ENCODE measurements at places on chromosomes 7 and 10.

- no peak for DNase-seq
Measured at GRCh38 chr10:121556918-121557573, 41.2 kb downstream of the FGFR2 start.

- DNase-seq, result no peak
Measured at GRCh38 chr10:94645285-94645684, 38.2 kb upstream of the CYP2C18 start.

DNA sequence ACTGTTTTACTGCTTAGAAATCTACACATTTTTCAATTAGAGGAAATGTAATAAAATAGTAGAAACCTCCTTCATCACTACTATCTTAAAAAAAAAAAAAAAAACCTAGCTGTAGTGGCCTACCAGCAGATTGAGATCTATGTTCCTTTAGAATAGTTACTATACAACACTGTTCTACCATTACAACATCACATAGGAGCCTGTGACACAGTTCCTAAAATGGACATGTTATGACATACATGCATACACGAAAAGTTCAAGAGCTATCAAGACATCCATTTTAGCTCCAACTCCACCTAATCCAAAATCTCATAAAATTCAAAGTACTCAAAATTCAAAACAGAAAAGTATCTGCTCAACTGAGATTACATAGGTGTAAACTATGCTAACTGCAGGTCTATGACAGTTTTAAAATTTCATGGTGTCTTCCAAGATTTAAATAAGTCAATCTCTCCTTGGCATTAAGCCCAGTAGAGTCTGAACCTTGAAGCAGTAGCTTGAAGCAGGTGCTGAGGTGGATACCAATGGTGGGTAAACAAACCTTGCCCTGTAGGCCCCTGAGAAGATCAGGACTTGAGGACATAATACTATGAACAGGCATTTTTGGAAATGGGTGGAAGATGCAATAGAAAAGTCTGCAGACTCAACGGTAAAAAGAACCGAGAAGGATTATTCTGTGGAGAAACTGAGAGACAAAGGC is 17.0 kb downstream of the CACUL1 start:
- no peak for DNase-seq

- no peak for DNase-seq
Measured at GRCh38 chr10:95391164-95391563, 100.4 kb upstream of the PDLIM1 start.

- DNase-seq, result no peak
Measured at GRCh38 chr10:63478564-63478963, 12.8 kb upstream of the JMJD1C start.

GRCh38 chr7:137020351-137020750 is 151.9 kb downstream of the CHRM2 start:
- no peak for DNase-seq

- peak; percentile 88 for DNase-seq
Measured at GRCh38 chr7:99499721-99500636, at the start of gene ZNF394. ZNF394 (minus strand) TSS chr7:99500281; CDS start chr7:99500093, 188 bp downstream.

- no peak for DNase-seq
Measured at GRCh38 chr7:54541669-54542625, at the start of gene VSTM2A. VSTM2A (plus strand) TSS chr7:54542375; CDS start chr7:54542731, 356 bp downstream.

GRCh38 chr10:70736525-70736924 is 48.7 kb downstream of the TBATA start:
- DNase-seq, result no peak

DNA sequence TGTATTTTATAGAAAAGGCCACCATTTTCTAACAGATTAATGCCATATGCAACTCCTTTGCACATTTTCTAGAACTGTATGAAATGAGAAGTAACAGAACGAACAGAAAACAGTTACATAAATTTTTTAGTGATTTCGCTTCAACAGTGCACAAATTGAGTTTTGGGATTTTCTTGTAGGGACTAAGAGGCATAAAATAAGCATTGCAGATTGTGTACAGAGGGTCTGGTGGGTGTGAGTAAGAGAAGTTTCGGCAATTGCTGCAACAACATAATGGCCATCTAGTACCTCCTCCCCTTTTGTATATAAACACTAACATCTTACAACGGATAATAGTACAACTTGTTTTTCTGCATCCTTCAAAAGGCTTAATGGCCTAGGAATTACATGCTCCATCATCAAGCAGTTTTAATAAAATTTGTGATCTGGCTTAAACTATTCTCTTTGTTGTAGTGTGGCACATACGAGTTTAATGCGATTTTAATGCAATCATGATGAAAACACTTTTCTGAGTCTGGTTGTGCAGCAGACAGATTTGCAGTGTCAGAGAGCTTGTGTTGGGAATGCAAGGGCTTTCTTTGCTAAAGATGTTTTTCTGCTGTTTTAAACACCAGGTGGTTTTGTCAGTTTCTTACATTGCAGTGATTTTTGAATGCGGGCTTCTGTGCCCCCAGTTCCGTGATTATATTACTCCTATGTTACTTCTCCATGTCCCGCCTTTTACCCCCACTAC is 2.9 kb downstream of the GLCCI1 start:
- no peak for DNase-seq

GRCh38 chr7:18239212-18239611 is 211.6 kb upstream of the PRPS1L1 start:
- DNase-seq, result no peak

DNA sequence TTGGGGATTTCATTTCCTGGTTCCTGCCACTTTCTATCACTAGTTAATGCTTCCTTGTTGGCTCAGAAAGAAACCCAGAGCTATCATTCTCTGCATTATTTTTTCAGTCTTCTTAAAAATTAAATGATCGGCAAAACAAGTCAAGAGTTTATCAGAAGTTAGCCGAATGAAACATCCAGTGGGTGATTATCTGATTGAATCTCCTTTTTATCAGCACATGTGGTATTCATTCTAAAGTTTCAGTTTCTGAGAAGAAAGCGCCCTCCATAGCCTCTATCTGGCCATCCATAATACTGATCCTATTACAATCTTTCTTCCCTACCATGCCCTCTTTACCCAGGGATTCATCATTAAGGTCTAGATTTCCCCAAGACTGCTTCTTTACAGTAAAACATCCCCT is 71.8 kb downstream of the OSBPL3 start:
- DNase-seq, result no peak

DNA sequence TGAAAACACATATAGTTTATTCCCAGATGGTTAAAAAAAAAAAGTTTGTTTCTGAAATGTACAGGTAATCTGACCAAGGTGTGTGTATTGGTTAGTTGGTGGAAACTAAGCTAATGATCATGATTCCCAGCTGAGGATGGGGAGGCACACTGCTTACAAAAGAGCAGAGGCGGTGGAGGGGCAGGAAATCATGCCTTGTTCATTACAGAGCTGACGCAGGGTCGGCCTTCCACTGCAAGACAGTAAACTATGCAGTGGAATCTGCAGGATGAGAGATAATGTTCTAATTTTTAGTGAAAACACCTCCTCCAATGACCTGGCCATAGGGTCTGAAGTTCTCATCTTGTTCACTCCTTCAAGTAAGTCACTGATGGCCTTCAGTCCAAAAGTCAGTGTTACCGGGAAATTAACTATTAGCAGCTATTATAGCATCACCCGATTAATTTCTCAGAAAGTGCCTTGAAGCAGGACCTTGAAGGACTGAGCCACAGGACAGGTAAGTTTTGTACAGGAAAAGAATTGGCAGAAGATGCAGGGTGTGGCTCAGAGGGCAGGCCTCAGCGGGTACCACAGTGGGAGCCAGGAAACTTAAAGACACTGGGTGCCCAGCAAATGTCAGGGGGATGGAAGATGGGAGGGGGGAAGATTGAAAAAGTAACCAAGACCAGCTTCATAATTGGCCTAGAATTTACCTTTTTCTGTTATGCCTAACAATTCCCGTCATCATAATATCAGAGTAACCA is 36.0 kb downstream of the MYOF start:
- no peak for DNase-seq

- DNase-seq, result no peak
Measured at GRCh38 chr10:12455318-12455717, 106.0 kb downstream of the CAMK1D start.

GRCh38 chr10:132195366-132196075 is 8.8 kb downstream of the DPYSL4 start:
- no peak for DNase-seq

- no peak for DNase-seq
Measured at GRCh38 chr10:93086289-93086688, 12.6 kb downstream of the CYP26A1 start.

- no peak for DNase-seq
Measured at GRCh38 chr7:826230-826917, 5.9 kb upstream of the SUN1 start.

- no peak for DNase-seq
Measured at GRCh38 chr7:46741938-46742540, 821.0 kb upstream of the IGFBP3 start.

Measured in CD4-positive, alpha-beta memory T cell (primary cell).